ENCODE measurements at places on chromosomes 5 and 9. TPM values are rescaled to one million over a fixed set of nuclear protein-coding genes. Genes with fewer than 3 reads are reported as not detected.

The EIF4EBP3 gene
- 10.5 TPM for polyA plus RNA-seq

The CER1 gene
- polyA plus RNA-seq, result 3.3 TPM

The LMX1B gene
- 18.3 TPM for polyA plus RNA-seq

The PCDHA11 gene
- 0.52 TPM for polyA plus RNA-seq

The CDH10 gene
- polyA plus RNA-seq, result 7.7 TPM

The PCDHGA7 gene
- polyA plus RNA-seq, result 2.2 TPM

- no peak for DNase-seq
Observed at GRCh38 chr9:28970241-28970654, 1397.0 kb upstream of the C9orf72 start.

DNA sequence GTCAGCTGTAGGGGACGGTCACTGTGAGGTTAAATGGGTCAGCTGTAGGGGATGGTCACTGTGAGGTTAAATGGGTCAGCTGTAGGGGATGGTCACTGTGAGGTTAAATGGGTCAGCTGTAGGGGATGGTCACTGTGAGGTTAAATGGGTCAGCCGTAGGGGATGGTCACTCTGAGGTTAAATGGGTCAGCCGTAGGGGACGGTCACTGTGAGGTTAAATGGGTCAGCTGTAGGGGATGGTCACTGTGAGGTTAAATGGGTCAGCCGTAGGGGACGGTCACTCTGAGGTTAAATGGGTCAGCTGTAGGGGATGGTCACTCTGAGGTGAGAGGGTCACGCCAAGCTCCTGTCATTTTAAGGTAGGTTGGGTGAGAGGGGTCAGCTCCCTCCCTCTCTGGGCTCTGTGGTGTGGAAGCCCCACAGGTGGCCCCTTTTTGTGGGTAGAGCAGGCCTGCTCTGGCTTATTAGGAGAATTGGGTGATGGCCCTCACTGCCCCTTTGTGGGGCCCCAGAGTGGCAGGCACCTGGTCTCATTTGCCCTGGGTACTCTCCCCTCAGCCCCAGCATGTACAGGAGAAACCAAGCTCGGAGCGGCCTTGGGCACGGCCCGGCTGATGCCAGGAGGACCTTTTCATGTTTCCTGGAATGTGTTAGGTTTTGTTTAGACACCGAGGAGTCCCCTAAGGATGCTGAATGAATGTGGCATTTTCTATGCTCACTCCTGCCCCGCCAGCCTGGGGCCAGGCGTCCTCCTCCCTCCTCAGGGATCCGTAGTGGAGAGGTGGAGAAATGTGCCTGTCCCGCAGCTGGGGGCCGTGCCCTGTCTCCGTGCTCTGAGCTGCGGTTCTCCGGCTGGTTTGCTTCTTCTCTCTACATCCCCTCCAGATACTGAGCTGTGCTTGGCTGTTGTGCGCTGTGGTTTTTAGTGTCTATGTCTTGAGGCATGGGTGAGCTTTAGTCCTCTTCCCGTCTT lies 31.4 kb downstream of the AHRR start:
- no peak for DNase-seq

GRCh38 chr9:34375901-34376595 lies 650 bp downstream of the MYORG start:
- peak; percentile 50 for DNase-seq

DNA sequence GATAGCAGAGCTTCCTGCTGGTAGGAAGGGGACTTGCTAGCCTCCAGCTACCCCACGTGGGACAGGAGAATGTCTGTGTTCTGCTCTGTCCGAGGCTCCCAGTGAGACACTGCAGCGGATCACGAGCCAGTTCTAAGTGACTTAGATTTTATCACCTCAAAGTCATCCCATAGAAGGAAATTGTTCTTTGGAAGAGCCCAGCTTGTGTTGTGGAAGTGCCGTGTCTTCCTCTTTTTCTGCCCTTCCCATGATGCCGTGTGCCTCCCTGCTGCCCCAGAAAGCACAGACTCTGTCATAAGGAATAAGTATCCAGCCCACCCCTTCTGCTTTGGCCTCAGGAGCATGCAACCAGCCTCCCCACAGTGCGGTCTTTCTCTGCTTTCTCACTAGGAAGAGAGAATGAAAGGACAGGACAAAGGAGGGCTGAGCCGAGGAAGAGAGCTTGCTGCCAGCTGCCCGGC lies 35.6 kb downstream of the RUFY1 start:
- DNase-seq, result no peak

DNA sequence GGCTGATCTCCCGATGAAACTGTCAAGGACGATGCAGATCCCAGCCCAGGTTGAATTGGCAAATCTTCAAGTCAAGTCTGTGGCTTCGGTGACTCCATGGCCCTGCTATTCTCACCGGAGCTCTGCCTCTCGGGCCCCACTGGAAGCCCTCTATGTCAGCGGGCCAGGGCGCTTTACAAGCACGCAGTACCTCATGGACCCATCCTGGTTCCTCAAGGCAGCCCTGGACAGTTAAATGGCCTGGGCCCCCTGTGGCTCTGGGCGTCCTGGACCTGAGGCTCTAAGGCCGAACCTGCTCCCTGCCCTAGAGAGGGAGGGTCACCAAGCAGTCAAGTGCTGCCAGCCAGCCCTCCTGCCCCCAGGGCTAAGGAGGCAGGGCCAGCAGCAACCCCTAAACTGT lies 45.3 kb downstream of the STC2 start:
- DNase-seq, result no peak

DNA sequence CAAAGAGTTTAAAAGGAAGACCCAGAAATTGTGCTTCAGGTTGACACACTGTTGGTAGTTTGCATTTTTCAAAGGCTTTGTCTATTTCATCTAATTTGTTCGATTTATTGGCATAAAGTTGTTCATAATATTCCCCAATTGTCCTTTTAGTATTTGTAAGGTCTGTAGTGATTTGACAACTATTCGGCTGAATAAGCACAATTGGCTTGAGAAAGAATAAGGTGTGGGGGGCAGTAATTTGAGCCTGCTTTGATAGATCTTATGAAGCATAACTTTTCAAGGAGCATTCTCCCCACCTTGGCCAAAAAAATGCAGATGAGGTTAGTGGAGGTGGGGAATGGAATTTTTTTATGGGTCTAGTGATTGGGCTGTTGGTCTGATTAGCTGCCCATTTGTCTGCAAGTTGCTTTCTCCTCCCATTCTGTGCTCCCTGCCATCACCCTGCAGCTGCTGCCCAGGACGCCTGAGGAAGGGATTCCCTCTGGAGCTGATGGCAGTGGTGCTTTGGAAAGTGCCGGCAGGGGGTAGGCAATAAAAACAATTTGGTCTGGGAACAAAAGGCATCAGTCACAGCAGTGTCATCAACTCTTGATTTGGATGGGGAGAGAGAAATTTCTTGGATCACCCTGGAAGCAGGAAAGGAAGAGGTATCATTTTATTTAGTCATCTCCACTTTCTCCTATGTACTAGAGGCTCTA lies 26.6 kb downstream of the WNT8A start:
- DNase-seq, result no peak

DNA sequence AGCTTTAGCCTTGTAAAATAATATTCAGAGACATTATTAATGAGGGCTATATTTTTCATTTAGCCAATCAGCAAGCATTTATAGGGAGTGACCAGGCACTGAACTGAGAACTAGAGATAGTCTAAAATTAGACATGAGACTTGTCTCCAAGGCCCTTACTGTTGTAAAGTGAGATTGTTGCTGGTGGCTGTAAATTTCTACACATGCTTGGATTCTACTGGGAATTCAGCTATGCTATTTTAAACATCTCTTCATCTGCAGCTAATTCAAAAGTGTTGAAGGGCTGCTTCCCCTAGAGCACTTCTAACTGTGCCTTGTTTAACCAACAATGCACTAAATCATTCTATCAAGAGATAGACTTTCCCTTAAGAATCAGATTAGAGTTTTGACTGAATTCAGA lies 67.4 kb downstream of the CHSY3 start:
- DNase-seq, result no peak

DNA sequence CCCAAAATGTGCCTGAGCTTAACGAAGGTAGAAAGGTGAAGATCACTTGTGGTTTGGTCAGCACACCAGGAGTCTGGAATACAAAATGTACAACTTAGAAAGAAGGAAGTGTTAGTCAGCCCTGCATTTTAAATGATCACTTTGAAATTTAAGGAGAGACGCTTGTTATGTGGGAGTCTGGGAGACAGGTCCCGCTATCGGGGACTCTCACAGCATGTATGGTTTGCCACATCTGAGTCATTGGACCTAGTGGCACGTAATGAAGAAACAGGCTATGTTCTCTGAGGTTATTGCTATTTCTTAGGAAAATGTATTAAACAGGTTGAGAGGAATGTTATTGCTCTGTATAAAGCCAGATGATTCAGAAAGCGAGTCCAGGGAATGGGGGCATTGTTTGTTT lies 2362.5 kb upstream of the WWC1 start:
- no peak for DNase-seq
